T-helper 2 cell (primary cell): ENCODE measurements at places on chromosomes 3 and 15.

- DNase-seq: no peak
Observed at GRCh38 chr15:67601073-67601472, 58.6 kb downstream of the MAP2K5 start.

GRCh38 chr3:146160964-146161662 lies at the start of gene PLOD2:
Gene PLOD2, minus strand, starts transcription at chr3:146161184. Its CDS starts 195 bp downstream, at chr3:146160989.
- no peak for DNase-seq

- DNase-seq: no peak
Observed at GRCh38 chr3:190307164-190307545, 15.1 kb downstream of the CLDN1 start.

GRCh38 chr15:48119277-48119676 lies 1.5 kb upstream of the SLC24A5 start:
- no peak for DNase-seq

DNA sequence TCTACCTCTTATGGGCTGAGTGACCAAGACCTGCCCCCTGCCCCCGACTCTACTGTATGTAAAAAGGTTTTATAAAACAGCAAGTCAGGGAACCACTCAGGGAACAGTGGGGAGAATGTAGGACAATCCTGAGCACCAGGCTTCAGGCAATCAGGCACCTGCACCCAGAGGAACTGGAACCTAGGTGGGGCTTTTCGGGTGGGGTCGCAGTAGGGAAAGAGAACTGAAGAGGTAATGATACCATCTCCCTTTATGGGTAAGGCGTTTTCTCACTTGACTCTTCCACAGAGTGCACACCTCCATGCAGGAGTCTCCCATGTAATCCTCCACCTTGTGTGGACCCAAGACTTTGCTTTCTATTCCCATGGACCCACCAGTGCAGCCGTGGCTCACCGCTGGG lies 45.8 kb downstream of the MYO1E start:
- DNase-seq: no peak

- DNase-seq: no peak
Observed at GRCh38 chr3:140553591-140553990, 124.3 kb upstream of the TRIM42 start.

DNA sequence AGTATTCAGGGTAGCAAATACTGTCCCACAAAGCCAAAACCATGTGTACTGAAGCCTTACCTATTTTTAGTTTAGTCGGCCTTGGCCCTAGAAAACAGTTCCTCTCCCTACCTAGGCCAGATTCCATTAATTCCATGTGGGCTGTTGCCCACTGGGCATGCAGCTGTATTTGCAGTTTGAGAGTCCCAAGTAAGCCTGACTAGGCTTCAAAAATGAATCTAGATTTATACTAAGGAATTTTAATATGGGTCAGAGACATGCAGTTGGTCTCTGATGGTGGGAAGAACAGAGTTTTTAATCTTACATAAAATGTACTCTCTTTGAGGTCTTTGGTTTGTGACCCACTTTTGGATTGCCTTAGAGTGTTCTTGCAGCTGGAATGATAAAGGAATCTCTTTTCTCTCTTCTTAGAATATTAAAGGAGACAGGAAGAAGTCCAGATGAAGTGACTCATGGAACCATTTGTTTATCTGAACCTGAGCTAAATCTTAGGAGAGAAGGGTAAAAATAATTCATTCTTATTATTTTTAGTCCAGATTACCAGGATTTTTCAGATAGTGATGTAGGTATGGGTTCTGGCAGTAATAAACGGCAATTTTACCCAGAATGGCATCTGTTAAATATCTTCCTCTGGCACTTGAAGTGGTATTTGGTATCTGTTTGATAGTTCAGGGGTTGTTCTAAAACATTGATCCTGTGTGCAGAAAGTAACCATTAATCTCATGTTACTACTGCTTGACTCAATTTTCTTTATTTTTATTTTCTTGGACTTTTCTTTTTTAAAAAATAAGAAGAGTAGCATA lies 33.8 kb downstream of the GLCE start:
- no peak for DNase-seq

GRCh38 chr15:40340740-40341400 lies at the start of gene CCDC9B:
Gene CCDC9B, minus strand, starts transcription at chr15:40340939. Its CDS starts 120 bp downstream, at chr15:40340819.
- no peak for DNase-seq

DNA sequence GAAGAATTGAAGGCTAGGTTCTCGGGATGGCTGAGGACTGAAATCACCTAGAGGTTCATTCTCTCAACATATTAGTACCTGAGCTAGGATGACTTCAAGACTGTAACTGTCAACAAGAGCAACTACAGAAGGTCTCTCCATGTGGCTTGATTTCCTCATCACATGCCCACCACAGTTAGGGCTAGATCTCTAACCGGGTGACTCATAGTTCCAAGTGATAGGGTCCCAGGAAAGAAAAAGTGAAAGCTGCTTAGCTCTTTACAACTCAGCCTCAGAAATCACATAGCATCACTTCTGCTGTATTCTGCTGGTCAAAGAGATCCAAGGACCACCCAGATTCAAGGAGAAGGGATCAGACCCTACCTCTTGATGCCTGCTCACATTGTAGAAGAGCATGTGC lies 165.4 kb upstream of the AGTR1 start:
- no peak for DNase-seq

DNA sequence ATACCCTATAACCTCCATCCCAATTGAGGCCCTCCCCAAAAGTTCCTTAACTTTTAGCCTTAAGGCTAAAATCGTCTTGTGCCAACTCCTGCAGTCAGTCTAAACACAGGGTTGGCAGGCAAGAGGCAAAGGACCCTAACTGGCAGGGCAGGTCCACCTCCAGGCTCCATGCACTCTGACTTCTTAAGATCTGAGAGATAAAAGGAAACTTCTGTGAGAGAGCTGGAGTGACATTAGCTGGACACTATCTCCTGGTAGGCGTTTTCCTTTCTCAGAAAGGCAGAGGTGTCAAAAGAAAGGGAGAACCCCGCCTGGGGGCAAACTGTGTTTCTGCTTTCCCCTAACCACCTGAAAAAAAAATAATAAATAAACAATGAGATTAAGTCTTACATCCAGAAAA lies 3.6 kb downstream of the CHSY1 start:
- DNase-seq: no peak

DNA sequence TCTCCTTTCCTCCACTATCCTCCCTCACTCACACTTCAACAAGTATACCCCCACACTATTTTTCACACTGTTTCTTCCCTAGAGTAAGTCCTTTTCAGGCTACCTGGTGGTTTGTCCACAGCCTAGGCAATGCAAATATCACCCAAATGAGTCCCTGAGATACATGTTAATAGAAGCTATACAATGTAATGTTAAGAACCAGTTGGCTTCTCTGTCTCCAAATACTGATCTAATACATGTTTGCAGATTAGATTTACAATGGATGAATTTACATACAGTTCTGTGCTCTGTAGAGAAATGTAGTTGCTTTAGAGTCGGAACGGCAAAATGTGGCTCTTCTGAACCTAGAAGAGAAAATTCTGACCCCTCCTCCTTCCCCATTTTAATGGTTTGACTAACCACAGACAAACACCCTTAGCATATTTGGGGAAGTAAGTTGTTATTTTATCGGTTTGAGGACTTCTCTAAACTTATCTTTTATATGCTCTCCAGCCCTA lies 63.6 kb upstream of the MBNL1 start:
- peak; percentile 67 for DNase-seq
